Activated CD4-positive, alpha-beta T cell treated with anti-CD3 and anti-CD28 coated beads, Interleukin-10, Interleukin-2, amounts not matched to agents 100 ng/mL and 50 ng/mL, durations not matched to agents 16 hours and 8 hours (primary cell): ENCODE measurements at places on chromosomes 1 and 21.

DNA sequence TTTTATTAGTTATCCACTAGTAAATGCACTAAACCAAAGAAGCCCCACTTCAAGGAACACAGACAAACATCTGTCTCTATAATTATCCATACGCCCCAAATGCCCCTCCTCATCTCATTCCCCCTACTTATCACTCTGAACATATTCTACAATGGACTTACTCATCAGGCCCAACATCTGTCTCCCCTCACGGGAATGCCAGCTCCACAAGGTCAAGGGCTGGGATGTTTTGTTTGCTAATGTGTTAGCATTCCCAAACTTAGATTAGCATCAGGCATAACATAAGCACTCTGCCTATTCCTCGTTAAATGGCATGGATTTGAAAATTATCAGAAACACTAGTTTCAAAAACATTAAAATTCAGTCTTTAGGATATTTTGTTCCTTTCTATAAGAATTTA, 279.5 kb downstream of the DSCAM start:
- DNase-seq: no peak

DNA sequence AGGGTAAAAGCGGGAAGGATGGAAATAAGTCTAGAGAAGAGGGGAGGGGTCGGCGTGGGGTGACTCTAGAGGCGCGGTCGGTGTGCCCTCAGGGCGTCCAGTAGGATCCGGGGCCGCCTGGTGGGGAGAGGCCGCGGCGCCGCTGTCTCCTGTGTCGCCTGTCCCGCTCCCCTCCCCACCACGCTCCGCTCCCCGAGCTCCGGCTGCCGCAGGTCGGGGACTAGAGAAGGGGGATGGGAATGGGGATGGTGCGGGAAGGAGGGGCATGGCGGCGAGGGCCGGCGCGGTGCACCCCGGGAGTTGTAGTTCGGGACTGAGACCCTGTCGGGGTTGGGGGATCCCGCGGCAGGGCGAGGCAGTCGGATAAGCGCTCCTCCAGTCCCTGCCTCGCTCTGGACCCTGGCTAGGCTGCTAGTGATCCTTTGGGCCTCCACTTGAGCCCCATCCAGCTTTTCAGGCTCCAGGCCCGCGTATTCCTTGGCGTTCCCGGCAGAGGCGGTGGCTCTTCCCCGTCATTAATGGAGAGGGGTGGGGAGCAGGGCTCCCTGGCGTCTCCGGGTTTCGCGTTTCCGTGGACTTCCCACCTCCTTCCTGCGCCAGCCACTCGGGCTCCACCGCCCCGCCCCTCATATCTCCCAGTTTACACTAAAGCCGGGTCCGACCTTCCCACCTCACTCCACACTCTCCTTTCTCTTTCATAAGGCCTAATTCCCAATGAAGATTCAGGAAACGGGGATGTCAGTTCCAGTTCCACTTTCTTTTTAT, at the start of gene ENTREP3:
Gene ENTREP3 (minus strand): TSS at position 241 of the 765 bp plus-strand sequence. CDS start 606 bp downstream, outside the sequence.
- DNase-seq: peak; percentile 88

DNA sequence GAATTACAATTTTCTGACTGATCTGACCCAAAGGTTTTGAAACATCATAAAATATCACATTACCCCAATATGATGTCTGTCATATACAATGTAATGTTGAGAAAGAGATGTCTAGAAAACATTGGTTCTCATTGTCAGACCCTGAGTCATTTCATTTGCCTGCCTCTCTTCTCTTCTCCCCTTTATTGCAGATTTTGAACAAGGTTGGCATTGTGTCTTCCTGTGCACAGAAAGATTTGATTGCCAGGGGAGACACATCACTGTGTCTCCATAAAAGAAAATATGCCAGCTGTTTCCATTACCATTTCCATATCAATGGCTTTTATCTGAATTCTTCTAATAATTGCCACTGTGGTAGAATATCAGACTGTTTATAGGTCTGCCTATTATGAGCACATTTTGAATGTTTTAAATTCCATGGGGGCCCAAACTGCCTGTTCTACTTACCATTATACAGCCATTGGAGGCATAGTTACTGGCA, 65.6 kb downstream of the IFI44 start:
- DNase-seq: no peak

DNA sequence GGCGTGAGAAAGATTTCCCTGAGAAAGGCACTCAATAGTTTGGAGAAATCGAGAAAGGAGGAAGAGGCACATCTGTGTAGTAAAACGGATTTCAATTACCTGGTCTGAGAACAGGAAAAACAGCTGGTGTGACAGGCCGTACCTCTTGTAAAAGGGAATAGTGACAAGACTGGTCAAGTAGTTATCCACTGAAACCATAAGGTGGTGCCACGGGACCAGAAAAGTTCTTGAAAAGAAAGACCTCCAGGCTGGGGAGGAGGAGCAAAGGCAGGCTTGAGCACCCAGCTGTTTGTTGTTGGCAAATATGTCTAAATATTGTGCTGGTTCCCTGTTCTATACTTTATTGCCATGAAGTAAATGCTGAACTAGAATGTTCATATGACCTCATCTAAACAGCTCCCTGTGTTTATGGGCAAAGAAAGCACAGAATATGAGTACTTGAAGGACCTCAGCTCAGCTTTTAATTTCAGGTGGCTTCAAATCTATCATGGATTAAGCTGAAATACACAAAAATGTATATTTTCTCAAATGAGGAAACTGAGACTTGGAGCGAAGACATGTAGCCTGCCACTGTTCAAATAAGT, 4.0 kb downstream of the HAO2 start:
- no peak for DNase-seq

- DNase-seq: no peak
Measured at GRCh38 chr1:59569198-59569597, 245.6 kb upstream of the HOOK1 start.

DNA sequence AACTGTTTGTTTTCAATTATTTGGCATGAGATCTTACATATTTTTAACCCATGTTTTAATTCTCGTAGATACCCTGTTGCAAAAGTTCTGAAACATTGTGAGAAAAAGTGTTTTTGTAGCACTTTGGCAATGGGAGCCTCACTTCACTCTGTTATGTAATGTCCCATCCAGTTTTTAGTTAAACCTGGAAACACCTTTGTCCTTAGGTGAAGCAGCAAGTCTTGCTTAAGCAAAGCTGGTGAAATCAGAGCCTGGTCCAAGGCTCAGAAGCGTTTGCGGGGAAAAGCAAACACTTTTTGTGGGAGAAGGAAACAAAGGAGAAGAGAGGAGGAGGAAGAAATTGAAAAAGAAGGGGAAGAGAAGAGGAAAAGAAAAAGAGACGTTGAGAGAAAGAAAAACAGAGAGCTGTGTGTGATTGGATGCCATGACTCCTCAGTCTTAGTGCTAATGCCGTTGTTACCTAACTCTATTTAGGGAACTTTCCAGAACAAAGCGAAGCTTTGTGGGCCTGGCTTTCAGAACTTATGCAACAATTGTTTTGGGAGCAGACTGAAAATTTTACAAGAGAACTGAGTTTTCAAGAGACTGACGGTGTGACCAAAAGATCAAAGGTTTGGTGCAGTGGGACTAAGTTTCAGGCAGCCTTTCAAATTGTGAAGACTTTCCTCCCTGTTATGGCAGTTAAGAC, 93.1 kb downstream of the NTMT2 start:
- no peak for DNase-seq

DNA sequence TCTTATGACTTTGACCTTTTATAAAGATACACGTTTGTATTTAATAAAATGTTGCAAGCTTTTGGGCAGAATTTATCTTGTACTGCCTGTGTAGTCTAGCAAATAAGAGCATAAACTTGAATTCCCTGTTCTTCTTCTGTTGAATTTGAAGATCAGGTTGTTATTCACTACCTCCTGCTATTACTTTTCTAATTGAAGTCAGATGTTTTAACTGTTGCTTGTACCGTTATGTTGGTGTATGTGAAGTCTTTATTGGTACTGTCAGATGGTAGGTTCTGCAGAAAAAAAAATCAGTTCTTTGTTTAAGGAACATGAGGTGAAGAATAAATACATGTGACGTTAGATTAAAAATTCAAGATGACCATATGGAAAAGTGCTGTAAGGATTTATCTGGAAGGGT, 69.1 kb downstream of the DYRK1A start:
- DNase-seq: no peak

GRCh38 chr1:201447903-201448871, 20.8 kb downstream of the PHLDA3 start:
- DNase-seq: peak; percentile 79

DNA sequence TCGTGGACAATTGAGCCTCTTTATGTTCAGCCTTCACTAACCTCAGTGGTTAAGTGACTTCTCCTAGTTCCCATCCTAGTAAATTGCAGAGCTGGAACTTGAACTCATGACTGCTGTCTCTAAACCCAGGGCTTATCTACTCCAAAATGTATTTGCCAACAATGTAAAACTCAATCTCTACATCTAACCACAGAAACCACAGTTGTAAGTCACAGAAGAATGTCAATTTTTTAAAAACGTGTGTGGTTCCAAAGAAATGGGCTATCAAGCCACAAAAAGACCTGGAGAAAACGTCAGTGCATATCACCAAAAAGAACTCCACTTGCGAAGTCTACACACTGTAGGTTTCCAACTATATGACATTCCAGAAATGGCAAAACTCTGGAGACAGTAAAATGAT, 172.6 kb upstream of the HMCN1 start:
- DNase-seq: peak; percentile 49

- DNase-seq: no peak
Measured at GRCh38 chr1:6474815-6475282, 8.9 kb upstream of the TNFRSF25 start.

DNA sequence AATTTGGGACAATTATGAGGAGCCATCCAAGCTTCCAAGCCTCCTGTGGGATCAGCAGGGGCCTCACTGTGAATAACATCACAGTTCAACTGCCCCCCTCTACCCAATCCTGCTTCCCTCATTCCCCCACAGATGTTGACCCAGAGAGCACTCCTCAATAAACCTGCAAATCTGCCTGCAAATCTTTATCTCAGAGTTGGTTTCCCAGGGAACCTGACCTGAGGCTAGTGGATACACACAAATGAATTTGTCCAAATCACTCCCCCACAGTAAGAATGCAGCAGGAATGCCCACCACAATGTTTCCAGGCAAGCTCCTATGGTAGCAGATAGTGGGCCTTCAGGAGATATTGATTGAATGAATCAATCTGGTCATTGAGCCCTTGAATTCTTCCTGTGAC, 56.4 kb upstream of the HIVEP3 start:
- no peak for DNase-seq

DNA sequence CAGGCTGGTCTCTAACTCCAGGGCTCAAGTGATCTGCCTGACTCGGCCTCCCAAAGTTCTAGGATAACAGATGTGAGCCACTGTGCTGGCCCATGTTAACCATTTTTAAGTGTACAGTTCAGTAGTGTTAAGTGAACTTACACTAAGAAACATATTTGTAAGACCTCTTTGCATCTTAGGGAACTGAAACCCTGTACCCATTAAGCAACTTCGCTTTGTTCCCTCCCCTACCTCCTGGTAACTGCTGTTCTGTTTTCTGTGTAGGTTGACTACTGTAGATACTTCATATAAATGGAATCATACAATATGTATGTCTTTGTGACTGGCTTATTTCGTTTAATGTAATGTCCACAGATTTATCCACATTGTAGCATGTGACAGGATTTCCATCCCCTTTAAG, 11.0 kb downstream of the NUDC start:
- no peak for DNase-seq

GRCh38 chr1:84861988-84862644, 30.9 kb downstream of the LPAR3 start:
- DNase-seq: no peak

DNA sequence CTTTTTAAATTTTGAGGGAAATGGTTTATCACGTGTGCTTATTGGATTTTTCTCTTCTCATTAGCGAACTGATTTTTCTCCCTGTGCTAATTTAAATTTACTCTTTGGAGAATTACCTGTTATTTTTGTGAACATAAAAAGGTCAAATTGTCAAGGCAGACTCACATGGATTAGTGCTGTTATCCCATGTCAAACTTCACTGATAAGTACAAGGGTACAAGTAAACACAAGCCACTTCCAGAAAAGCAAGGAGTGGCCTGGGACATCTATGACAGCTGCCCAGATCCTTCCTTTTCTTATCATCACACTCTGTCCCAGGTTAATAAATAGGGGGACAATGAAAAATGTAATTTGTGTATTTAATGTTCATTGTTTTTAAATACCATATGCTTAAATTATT, 901.2 kb downstream of the LTN1 start:
- DNase-seq: no peak

GRCh38 chr1:226371027-226371694, 36.7 kb downstream of the PARP1 start:
- no peak for DNase-seq

- DNase-seq: no peak
Measured at GRCh38 chr1:33387625-33388024, 43.3 kb downstream of the PHC2 start.

DNA sequence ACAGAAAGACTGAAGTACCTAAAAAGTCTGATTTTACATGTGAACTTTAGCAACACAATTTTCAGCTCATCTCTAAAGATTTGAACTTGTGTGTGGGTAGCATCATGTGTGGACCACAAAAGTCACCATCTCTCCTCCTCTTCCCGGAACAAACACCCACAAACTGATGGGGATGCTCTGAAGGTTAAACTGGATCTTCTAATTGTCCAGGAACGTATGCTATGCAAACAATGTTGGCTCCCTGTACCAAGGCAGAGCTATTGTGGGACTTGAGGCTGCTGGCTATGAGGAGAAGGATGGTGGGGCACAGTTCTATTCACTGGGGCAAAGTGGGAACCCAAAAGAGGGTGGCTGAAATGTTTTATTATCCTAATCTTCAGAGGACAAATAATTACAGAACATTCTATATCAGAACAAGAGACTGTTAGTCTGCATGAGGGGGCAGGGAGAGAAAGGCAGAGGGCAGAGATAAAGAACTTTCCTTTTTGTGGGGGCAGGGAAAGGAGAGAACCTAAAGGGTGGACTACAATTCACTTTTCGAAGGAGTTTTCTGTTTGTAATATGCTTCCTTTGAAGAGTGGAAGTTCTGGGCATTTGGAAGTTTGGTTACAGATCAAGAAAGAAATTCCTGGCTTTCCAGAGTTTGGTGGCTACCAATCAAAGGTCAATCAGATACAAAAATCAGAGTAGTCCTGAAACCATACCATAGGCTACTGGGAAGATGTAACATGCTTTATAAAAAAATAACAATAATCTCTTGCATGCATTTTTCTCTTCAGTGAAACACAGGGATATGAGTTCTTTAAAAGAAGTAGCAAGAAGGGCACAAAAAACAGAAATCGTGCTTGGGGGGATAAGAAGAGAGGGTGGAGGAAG, 62.9 kb downstream of the GADD45A start:
- no peak for DNase-seq

DNA sequence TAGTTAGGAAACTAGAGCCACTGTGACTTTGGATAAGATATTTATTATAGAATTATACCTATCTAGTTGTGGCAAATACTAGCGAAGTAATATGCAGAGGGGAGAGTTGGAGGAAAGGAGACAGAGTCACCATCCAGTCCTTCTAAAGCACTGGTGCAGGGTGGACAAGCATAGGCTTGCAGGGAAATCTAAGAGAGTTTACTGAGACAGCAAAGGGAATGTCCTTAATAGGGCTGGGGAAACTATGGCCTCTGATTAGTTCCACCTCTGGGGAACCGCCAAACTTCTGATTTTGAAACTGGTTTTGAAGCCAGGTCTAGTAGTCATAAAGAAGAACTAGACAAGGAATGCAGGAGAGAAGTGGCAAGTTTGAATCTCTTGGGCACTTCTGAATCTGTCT, 407.9 kb downstream of the VAV3 start:
- DNase-seq: no peak

GRCh38 chr1:109218516-109218915, 4.8 kb downstream of the SARS1 start:
- DNase-seq: no peak
